K562 (cell line): ENCODE measurements at places on chromosomes 11 and 22. TPM values are rescaled to one million over a fixed set of nuclear protein-coding genes. Genes with fewer than 3 reads are reported as not detected.

DNA sequence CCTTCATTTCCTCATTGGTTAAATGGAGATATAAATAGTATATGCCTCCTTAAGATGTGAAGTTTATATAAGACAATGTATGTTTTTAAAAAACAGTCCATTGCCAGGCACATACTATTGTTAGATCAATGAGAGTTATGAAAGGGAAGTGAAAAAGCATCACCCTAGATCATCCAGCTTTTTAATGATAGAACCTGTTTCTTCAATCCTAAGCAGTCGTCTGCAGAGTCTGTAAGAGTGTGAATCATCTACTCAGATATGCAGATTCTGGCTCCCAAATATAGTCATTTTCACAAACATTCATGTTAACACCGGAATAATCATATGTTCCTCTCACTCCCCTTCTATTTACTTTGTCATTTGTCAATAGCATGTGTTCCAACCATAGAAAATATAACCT, 65.3 kb upstream of the SLN start:
- no peak for DNase-seq

- DNase-seq = no peak
Observed at GRCh38 chr22:25142102-25142501, 57.6 kb upstream of the CRYBB3 start.

DNA sequence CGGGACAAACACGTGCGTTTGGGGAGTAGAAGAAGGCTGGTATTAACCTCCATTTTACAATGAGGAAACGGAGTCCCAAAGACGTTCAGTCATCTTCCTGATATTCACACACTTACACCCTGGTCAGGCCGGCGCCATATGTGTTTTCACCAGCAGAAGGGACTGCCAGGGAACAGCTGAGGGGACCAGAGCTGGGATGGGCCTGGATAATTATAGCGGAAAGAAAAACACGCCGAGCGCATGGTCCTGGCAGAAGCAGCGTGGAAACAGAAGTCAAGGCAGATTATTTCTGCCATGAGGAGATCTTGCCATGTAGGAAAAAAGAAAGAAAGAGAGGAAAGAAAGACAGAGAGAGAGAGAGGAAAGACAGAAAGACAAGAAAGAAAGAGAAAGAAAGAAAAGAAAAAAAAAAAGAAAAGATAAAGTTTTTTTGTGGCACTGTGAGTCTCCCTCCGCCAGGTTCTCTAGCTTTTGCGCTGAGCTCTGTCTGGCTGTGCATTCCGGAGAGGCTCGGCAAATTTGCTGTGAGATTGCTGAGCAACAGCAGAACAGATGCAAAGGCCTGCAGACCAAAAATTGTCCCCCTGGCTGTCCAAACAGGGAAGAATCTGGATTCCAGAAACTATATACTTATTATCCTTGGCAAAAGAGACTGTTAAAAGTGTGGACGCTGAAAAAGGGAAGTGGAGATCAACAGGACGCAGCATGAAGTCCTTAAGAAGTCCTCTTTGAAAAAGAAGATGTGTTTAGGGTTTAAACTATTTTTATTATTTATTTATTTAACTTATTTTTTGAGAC, 1.3 kb upstream of the UCP2 start:
- peak; percentile 5 for DNase-seq

DNA sequence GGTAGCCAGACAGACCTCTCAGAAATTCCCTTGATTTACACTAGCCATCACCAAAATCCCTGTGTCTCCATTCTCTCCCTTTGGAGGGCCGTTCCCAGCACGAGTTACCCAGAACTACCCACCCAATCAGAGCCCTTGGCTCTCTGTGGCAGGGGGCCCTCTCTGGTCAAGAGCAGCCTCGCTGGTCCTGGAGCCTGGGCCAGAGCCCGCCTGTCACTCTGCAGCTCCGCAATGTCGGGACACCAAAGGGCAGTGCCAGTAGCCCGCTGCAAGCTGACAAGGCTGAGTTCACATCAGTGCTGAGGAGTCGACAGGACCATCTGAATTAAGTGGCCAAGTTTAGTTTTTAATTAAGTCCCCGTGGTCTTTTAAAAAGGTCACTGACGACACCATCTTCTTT, 241.6 kb downstream of the ST3GAL4 start:
- no peak for DNase-seq

- DNase-seq = peak; percentile 18
Observed at GRCh38 chr22:29609139-29609538, 5.7 kb downstream of the NF2 start.

GRCh38 chr11:122095681-122096262, 20.2 kb downstream of the BLID start:
- no peak for DNase-seq

DNA sequence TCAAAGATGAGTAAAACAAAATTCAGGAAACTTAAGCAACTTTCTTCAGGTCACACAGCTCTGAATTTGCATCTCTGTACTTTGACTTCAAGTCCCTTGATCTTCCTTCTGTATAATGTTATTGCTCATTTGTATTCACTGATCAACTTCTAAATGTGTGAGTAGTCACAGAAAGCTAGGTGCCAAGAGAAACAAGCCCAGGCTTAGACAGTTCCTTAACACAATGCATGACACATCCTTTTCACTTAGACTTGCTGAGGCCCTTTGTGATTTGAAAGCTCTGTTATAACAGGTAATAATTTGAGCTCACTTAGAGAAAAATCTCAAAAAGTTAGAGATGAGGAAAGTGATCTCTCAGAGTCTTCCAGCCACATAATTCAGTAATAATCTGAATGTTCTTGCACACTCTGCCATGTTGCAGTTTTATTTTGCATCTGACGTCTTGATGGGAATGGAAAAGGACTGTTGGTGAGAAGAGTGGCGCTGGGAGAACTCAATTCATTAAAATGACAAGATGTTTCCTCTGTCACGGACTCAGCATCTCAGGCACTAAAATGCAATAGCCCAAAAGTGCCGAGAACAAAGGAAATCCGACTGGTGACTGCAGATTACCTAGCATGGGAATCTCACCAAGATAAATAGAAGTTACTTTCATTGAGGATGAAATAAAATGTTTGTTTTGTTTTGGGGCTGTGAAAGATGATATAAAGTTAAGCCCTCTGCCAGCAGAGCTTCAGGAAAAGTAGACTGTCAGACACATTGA, 665.3 kb downstream of the OPCML start:
- no peak for DNase-seq

DNA sequence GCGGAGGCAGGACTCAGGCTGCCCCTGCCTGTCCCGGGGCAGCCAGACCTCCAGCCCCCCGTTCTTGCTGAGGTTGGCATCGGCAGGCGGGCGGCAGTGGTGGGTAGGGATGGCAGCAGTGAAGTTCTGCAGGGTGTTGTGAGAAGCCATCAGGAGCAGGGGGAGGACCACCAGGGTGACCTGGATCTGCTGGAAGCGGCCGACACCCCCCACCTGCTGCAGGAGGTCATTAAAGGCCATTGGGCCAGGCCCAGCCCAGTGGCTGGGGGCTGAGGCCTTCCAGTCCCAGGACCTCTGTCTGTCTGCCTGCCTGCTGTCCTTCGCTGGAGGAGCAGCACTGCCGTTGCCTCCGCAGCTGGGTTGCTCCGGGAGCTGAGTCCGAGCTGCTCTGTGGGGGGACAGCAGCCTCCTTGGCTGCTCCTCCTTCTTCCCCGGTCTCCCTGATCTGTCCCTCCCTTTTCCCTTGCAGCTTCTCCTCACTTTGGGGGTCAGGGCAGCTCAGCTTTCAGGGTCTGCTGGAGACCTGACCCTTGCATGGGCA, at the start of gene SLC22A6:
TSS of gene SLC22A6 (minus strand) at position 517 of the 541 bp plus-strand sequence. CDS start at position 240, 277 bp downstream.
- no peak for DNase-seq

- DNase-seq = no peak
Observed at GRCh38 chr11:126697936-126698335, 302.6 kb downstream of the KIRREL3 start.

GRCh38 chr11:97140885-97141494, 751.2 kb downstream of the JRKL start:
- peak; percentile 26 for DNase-seq

DNA sequence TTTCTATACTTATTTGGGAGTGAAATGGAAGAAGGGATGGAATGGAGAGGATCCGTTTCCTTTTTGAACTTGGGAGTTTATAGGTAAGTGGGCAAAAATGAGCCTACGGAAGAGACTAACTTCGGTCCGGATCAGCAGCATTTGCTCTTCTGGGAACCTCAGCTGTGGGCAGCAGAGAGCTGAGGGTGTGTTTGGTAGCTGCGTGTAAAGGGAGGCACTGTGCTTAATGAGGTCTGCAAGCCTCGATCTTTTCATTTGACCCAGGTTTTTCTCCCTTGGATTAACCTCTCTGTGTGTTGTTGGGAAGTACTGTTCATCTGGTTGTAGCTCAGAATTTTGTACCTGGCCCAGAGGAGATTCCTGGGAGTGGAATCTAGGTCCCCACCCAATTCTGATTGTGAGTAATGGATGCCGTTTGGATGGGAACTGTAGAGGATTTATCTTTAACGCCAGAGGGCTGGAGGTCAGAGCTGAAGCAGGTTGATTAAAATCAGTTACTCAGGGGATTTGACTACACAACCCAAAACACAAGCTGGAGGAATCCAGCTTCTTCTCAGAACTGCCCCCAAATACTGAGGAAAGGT, 201.6 kb upstream of the SORL1-AS1 start:
- DNase-seq = no peak

DNA sequence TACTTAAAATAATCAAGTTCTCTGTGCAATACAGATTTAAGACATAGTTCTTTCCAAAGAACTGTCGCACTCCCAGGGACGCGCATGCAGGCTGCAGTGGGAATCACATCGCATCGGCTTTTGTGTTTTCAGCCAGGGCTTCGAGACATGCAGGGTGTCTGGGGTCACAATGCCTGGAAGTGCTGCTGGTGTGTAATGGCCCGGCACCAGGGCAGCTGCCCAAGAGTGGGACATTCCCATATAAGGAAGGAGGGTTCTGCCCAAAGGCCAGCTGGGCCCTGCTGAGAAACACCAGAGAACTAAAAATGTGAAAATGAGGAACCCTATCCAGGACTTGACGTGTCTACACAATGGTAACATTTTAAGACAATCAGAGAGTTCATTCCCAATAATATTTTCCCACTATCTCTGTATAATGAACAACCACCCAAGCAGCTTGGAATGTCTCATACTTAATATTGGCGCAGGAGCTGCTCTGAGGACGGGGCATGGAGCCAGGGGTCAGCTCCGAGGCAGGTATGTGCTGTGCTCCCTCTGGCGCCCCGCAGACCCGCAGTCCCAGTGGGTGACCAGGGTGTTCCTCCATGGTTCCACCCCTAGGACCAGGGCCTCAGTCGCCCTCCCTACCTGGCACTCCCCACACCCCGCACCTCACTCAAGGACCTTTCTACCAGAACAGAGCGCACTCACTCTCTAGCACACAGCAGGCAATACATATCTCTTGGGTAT, 11.3 kb downstream of the MCAT start:
- DNase-seq = no peak

- DNase-seq = no peak
Observed at GRCh38 chr22:39643311-39644083, 72.9 kb downstream of the CACNA1I start.

- DNase-seq = no peak
Observed at GRCh38 chr11:6602096-6602940, 1.1 kb downstream of the RRP8 start.

- no peak for DNase-seq
Observed at GRCh38 chr11:26779074-26779865, 57.4 kb upstream of the SLC5A12 start.

DNA sequence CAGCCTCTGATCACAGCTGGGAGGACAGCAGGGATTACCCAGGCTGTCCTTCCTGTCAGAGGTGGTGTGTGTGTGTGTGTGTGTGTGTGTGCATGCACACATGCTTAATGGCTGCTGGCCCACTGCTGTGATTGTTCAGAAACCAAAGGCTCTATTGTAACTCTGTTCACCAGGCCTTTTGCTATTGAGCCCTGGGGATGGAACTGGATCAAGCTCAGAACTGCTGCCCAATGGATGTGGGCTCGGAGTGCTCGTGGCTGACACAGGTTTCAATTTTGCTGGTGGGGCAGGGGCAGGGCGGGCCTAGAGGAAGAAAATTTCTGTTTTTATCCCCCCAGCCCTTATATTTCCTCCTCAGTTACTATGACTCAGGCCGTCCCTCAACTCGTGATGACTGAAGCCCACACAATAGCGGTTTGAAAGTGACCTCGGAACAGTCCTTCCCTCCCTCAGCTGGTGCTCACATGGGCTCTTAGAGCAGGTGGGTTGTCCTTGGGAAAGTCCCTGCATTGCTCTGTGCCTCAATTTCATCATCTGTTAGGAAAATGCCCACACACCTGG, 359.3 kb downstream of the TENM4 start:
- DNase-seq = no peak

- no peak for DNase-seq
Observed at GRCh38 chr22:39301926-39302325, 17.5 kb downstream of the RPL3 start.

DNA sequence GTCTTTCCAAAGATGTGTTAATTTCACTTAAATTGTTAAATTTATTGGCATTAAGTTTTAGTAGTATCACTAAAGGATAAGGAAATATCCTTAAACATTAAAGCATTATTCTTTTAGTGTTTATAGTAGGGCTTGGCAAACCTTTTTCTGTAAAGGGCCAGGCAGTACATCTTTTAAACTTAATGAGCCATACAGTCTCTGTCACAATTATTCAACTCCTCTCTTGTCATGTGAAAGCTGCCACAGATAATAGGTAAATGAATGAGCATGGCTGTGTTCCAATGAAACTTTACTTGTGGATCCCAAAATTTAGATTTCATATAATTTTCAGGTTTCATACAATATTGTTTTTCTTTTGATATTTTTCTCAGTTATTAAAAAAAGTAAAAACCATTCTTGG, 268.2 kb upstream of the C11orf87 start:
- no peak for DNase-seq

DNA sequence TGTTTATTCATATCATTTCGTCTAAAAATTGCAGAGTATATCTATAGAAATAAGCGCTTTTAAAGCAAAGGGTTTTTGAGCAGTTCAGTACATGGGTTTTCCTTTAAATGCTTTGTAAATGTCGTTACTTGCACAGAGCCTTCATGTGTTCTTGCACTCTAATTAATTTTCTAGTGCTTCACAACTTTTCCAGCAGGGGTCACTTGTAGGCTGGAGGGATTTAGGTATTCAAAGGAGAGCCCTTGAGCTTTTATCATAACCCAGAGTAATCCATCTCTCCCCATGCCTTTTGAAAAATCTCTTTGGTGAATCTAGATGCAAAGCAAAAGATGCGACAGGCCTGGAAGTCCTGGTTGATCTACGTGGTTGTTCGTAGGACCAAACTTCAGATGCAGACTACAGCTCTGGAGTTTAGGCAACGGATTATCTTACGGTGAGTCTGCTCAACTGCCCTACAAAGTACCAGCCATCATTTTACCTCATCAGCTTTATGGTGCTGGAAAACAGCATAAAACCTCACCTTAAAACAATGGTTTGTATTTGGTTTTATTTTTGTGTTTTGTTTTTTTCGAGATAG, 60.4 kb downstream of the SFI1 start:
- DNase-seq = peak; percentile 15

The CALCA gene
- total RNA-seq = not detected in 2 replicates

The OR5B21 gene
- not detected in 2 replicates for total RNA-seq

The MPZL3 gene
- 1.8 and 2.1 TPM in 2 replicates for total RNA-seq

The HSPB2 gene
- 0.31 TPM in 1 of 2 replicates, not detected in the other for total RNA-seq

The CARNS1 gene
- total RNA-seq = 0.07 and 0.13 TPM in 2 replicates

The EHF gene
- total RNA-seq = 0.38 and 0.76 TPM in 2 replicates

The ASRGL1 gene
- total RNA-seq = 15.9 and 18.3 TPM in 2 replicates

The TUB gene
- not detected in 2 replicates for total RNA-seq

The CCDC134 gene
- total RNA-seq = 11.9 and 12.4 TPM in 2 replicates

The KRTAP5-9 gene
- not detected in 2 replicates for total RNA-seq
